Natural killer cell (primary cell): ENCODE measurements at places on chromosomes 2 and 18. TPM values are rescaled to one million over a fixed set of nuclear protein-coding genes. Genes with fewer than 3 reads are reported as not detected.

TRABD2A gene
- total RNA-seq, result 1.4 TPM

- H3K27me3 ChIP-seq, result no peaks in the 10 kb centered on the region
- no peak overlapping the region for H3K27ac ChIP-seq
- peaks cover 4% of the 10 kb centered on the region for H3K4me1 ChIP-seq
- DNase-seq, result no peak
Measured at GRCh38 chr2:6986912-6987361, 69.7 kb downstream of the RNF144A start.

CDH2 gene
- 0.26 TPM for total RNA-seq

DNA sequence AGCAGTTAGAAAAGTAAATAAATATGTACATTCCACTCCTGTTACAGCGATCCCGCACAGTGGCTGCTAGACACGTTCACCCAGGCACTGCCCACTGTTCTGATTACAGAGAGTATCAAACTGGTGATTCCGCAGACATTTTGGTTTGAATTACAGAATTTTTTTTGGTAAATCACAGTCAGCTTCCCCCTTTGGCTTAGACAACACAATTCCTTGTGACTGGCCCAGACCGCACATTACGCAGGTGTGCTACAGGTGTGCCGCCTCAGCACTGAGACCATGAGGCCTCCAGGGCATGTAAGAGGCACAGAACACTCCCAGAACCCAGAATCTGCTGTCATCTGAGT is 112.3 kb downstream of the PXDN start:
- H3K27me3 ChIP-seq, result no peaks in the 10 kb centered on the region
- no peak for DNase-seq
- H3K4me3 ChIP-seq, result no peak overlapping the region
- no peaks in the 10 kb centered on the region for H3K4me1 ChIP-seq
- H3K27ac ChIP-seq, result no peak overlapping the region

DNA sequence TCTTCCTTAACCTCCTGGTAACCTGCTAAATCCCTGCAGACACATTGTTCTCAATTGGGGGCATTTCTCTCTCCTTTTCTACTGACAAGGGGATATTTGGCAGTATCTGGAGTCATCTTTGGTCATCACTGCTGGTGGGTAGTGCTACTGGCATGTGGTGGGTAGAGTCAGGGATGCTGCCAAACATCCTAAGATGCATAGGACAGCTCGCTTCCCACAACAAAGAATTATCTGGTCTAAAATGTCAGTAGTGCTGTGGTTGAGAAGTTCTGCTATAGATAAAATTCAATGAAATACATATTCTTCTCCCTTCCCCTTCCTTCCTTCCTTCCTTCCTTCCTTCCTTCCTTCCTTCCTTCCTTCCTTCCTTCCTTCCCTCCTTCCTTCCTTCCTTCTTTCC is 18.7 kb upstream of the LHCGR start:
- H3K27me3 ChIP-seq, result no peaks in the 10 kb centered on the region
- H3K36me3 ChIP-seq, result no peaks in the 10 kb centered on the region
- H3K4me1 ChIP-seq, result no peaks in the 10 kb centered on the region
- DNase-seq, result no peak
- no peak overlapping the region for H3K27ac ChIP-seq

FAM228A gene
- total RNA-seq, result not detected

GRCh38 chr2:236901956-236902355 is 183.7 kb upstream of the COPS8 start:
- H3K4me3 ChIP-seq, result no peak overlapping the region
- H3K36me3 ChIP-seq, result no peaks in the 10 kb centered on the region
- H3K27ac ChIP-seq, result no peak overlapping the region
- H3K4me1 ChIP-seq, result no peaks in the 10 kb centered on the region

DNA sequence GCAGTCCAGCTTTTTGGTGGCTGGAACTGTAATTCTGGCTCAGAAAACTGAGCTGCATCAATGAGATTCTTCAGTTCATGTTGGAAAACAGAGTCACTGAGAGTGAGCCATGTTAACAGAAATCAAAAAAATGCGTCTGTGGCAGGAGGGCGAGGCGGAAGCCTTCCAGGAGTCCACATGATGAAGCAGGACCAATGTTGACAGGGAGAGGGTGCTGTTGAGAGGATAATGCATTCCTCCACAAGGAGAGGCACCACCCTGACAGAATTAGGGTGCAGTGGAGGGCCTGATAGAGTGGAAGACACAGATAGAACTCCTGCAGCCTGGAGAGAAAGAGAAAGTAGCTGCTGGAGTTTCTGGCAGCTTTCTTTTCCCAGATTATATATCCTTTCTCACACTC is 111.5 kb downstream of the MGAT5 start:
- H3K4me3 ChIP-seq, result no peak overlapping the region
- no peaks in the 10 kb centered on the region for H3K27me3 ChIP-seq
- H3K4me1 ChIP-seq, result peaks cover 5% of the 10 kb centered on the region

GRCh38 chr2:209074711-209075110 is 349.1 kb upstream of the MAP2 start:
- H3K36me3 ChIP-seq, result no peaks in the 10 kb centered on the region
- H3K4me1 ChIP-seq, result no peaks in the 10 kb centered on the region
- DNase-seq, result no peak
- no peak overlapping the region for H3K27ac ChIP-seq
- no peak overlapping the region for H3K4me3 ChIP-seq
- H3K27me3 ChIP-seq, result no peaks in the 10 kb centered on the region

DNA sequence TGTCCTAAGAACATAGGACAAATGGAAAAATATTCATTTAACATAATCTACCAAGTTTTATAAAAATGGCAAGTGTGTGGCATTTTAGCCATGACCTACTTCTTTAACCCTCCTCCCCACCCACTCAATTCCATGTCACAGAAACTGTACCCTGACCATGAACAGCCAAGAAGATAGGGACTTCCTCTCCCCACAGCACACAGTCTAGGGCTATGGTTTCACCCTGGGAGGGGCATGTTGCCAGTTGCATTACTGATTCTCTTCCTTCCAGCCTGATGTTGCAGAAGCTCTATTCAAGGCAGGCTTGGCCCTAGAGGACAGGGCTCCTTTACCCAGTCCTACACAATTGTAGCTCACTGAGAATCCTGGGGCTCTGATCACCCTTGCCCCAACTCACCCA is 153.6 kb upstream of the KLF7 start:
- no peak overlapping the region for H3K27ac ChIP-seq
- H3K4me3 ChIP-seq, result no peak overlapping the region
- no peaks in the 10 kb centered on the region for H3K36me3 ChIP-seq
- DNase-seq, result no peak
- no peaks in the 10 kb centered on the region for H3K27me3 ChIP-seq

DNA sequence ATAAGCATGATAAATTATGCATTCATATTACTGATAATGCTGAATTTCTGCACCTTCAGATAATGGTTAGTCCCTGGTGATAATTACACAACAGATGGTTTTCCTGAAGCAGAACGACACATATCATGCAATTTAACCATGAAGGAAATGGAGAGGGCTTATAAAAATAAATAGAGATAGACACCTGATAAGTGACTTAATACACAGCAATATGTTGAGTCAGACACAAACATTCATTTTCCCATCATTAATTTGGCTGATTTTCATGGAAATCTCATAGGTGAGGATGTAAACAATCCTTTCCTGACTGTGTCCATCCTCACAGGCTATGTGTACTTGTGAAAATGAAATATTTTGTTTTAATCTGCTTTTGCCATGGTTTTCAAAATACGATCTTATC is 36.9 kb upstream of the DSEL start:
- no peaks in the 10 kb centered on the region for H3K4me1 ChIP-seq
- H3K36me3 ChIP-seq, result no peaks in the 10 kb centered on the region
- no peaks in the 10 kb centered on the region for H3K27me3 ChIP-seq

- no peaks in the 10 kb centered on the region for H3K4me1 ChIP-seq
- H3K27me3 ChIP-seq, result no peaks in the 10 kb centered on the region
- no peaks in the 10 kb centered on the region for H3K36me3 ChIP-seq
- DNase-seq, result no peak
- no peak overlapping the region for H3K27ac ChIP-seq
Measured at GRCh38 chr2:216279459-216279858, 92.8 kb downstream of the MARCHF4 start.
